HL-60 (cell line): ENCODE measurements at places on chromosomes 7 and 10.
A peak's percentile ranks its signal among the peaks of the same experiment; 100 is the strongest.

DNA sequence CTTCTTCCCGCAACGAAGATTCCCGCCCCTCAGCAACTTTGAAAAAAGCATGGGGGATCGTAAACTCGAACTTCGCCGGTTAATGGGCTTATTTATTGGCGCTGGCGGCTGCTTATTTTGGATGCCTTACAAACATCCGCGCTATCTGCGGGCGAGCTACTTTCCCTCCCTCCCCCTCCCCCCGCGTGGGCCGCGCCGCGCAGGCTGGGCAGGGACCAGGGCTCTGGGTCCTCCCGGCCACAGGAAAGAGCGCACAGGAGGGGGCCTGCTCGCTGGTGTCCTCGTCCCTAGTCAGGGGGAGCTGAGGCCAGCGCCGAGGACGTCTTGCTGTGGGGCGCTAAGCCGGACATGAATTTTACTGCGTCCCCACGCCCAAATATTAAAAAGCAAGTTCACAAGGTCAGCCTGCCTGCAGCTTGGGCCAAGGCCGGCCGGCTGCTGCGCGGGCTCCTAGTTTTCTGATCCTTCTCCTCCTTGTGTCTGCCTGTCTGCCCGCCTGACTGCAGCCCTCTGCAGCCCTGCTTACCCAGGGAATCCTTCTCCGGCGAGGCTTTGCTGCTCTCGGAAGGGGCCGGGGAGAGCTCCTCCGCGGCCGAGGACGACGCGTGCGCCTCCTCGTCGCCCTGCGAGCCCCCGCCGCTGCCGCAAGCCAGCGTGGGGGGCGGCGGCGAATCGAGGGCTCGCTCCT, 1.2 kb downstream of the HOXA10 start:
- DNase-seq, result no peak

DNA sequence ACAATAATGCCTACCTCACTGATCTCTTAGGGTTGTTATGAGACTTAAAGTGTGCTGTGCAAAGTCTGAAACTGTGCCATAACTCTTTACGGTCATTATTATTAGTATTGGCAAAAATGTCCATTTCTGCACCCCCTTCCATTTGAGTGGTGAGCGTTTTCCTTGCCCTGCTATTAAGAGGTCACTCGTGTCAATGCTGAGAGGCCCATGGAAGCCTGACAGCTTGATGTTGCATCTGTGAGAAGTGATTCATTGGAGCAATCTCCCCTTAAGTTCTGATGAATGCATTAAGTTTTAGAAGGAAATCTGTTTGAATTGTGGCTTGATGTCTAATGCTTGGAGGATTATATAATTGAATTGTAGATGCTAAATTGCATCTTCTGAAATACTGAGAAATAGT, 253.3 kb downstream of the FRMD4A start:
- DNase-seq, result no peak

GRCh38 chr10:62233356-62234076, 35.1 kb downstream of the RTKN2 start:
- DNase-seq, result no peak

- DNase-seq, result peak; percentile 62
Observed at GRCh38 chr7:100053215-100053614, 3.6 kb downstream of the ZSCAN21 start.

- DNase-seq, result no peak
Observed at GRCh38 chr10:126634911-126635310, 35.6 kb downstream of the C10orf90 start.

GRCh38 chr10:117960345-117960935, 86.3 kb downstream of the RAB11FIP2 start:
- no peak for DNase-seq

DNA sequence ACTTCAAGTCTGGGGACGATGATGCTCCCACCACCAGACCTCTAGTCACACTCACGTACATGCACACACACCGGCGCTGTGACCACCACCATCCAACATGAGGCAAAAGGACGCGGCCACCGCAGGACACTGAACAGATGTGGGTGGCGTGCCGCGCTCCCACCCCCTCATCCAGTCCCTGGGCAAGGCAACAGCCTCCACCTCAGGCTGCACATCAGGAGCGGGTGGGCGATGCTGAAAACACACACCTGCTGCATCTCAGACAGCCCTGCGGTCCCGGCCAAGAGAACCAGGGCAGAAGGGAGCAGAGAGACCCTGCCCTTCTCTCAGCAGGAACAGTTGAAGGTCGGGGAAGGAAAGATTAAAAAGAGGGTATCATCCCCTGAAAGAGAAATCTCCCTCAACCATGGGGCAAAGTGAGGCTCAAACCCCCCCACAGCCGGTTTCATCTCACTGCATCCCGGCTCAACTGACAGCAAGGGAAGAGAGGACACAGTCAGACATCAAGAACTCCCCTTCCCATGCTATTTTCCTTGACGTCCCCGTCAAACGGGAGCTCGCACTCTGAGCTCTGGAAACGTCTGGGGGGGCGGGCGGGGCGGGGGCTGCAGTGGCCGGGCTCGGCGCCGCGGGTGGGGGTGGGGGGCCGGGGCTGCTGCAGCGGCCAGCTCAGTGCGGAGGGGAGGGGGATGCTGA, 1.1 kb downstream of the CAMK2G start:
- DNase-seq, result no peak

DNA sequence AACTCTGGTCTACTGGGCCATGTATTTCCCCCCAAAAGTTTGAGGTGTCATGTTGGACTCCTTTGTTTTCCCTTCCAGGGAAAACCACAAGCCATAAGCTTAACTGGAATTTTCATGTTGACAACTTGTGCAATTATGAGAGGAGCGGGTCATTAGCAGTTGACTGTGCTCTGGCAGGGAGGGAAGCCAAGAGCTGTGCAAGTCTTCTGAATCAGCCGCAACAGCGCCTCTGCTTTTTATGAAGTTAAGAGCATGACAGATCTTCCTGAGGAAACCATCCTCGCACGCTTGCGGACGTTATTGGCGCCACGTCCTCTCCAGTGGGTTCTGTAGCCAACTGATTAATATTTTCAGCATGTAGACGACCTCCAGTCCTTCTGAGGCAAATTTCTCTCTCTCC, 148.7 kb upstream of the MKI67 start:
- no peak for DNase-seq

DNA sequence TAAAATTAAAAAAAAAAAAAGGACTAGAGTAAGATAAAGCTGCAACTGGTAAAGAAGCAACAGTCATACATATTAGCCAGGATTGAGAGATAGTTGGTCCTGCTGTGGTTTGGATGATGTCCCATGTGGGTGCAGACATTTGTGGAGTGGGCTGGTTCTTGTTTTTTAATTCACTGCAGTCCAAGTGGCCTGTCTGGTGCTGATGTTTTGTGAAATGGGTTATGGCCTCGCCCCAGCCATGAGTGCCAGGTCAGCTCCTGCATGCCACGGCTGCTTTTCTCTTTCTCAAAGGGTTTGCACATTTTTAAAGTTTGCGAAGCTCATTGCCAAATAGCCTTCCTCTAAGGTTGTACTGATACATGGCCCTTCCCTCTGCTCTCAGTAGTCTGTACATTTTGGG, 14.1 kb upstream of the BTBD16 start:
- DNase-seq, result no peak
